HTR-8/SVneo (cell line): ENCODE measurements at places on chromosomes 3 and 15.

GRCh38 chr3:160754371-160754854 lies 1.6 kb upstream of the PPM1L start:
- DNase-seq: peak; percentile 41

- DNase-seq: no peak
Measured at GRCh38 chr3:16040991-16041390, 133.5 kb upstream of the GALNT15 start.

DNA sequence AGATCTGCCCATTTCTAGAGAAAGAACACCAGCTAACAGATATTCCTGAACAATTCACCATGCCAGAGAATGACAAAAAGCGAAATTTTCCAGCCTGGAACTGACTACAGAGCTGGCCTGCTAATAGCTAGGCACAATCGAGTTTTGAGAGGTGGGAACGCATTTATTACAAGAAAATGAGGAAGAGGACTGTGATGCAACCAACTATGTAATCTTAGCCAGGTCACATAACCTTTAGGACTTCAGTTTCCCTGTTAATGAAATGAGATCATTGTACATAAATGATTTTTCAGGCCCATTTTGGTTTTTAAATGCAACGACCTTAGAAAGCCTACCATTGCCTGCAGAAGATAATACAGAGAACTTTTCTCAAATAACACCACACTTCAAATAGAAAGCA lies 72.1 kb upstream of the SETMAR start:
- DNase-seq: no peak

DNA sequence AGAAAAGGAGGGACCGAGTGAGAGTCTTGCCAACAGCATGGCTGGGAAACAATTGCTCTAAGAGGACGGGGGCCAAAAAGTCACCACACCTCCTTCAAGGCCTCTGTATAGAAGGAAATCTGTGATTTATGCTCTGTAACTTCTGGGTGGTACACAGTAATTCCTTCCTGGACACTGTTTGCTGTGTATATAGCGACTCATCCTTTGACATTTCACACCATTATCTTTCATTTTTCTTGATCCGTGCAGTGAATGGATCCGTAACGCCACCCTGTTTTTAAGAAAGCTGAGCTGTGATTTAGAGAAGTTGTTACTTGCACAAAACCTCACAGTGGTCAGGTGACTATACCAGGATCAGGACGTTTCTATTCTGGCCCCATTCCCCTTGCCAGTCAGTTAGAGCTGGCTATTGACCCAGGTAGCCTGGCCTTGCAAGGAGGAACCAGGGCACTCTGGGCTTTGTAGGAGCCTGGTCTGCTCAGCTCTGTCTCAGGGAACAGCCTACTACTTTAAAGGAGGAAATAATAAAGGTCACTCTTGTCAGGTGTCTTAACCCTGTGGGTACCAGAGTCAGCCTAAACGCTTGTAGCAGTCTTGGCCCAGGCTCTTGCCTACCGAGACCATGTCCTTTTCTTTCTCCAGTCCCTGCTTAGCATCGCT lies 86.5 kb upstream of the MYZAP start:
- DNase-seq: peak; percentile 39

GRCh38 chr3:85185495-85185894 lies 226.7 kb downstream of the CADM2 start:
- DNase-seq: no peak

DNA sequence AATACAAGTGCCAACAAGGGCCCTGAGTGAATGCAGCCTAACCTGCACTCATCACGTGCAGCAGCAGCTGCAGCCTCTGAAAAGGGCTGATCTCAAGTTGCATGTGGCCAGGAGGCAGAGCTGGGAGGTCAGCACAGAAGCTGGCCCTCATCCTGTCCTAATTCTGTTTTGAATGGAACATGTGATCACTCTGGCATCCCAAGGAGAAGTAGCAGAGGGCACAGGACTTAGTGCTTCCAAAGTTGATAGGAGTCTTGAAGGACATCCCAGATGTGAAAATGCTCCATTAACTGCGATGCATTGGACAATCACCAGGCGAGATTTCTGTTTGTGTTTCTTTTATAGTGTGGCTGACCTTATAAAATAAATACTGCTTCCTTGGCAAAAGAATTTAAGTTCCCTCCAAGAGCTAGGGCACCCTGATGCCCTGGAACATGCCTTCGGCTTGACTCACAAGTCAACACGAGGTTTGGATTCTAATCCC lies 31.6 kb upstream of the STAG1 start:
- no peak for DNase-seq

- DNase-seq: no peak
Measured at GRCh38 chr3:14814411-14814871, 4.3 kb upstream of the FGD5 start.

GRCh38 chr15:85374831-85375230 lies 5.6 kb upstream of the AKAP13 start:
- DNase-seq: no peak
